ENCODE measurements at places on chromosomes 3 and 15. TPM values are rescaled to one million over a fixed set of nuclear protein-coding genes. Genes with fewer than 3 reads are reported as not detected.

DNA sequence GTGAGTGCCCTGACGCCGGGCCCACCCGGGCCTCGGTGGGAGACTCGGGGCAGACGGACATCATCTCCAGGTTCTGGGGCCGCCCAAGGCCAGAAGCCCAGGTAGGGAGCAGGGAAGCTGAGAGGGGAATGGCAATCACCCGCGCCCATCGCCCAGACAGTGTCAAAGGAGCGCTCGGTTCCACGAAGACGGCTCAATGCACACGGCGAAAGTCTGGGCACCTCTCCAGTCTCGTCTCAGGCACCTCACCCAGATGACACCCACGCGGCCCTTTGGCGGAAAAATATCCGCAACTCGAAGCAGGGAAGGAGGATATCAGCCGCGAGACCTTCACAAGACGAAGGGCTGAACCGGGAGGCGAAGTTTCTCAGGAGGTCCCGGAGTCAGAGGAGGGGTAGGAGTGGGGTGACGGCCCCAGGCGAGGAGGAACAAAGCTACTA is 916 bp downstream of the IL17RD start:
- DNase-seq: no peak

DNA sequence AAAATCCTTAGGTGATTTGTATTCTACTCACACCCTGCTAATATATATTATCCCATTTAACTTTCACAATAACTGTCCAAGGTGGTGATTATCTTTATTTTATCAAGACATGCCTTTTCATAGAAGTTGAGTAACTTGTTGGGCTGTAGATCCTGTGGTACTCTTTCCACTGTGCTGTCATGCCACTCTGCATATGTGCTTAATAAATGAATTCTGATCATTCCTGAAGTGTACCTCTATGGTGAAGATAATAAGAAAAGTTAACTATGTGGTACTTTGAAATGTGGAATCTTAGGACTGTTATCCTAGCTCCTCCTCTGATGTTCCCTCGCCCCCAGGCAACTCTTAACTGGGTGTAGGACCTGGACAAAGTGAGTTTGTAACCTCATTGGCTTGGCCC is 5.2 kb downstream of the SNRK start:
- DNase-seq: no peak

- no peak for DNase-seq
Observed at GRCh38 chr3:147449669-147450068, 40.5 kb downstream of the ZIC1 start.

DNA sequence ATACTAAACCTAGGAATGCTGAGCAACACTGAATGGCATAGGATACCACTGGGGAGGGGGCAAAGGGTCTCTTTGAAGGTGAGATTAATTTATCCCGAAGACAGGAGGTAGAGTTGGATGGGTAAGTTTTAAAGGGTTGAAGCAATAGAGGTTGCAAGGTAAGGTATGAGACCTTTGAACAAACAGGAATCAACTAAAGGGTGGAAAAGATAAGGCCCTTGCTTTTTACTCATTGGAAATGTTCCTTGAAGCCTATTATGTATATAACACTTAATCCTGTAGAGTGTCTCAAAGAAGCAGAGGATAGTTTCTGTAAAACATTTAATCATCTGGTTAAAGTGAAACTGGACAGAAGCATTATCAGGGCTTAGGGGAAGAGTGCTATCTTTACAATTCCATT is 5.7 kb downstream of the ABHD5 start:
- DNase-seq: no peak

GRCh38 chr3:196166741-196167140 is 44.5 kb downstream of the ZDHHC19 start:
- DNase-seq: no peak

- no peak for DNase-seq
Observed at GRCh38 chr3:39590806-39591205, 123.3 kb downstream of the MOBP start.

DNA sequence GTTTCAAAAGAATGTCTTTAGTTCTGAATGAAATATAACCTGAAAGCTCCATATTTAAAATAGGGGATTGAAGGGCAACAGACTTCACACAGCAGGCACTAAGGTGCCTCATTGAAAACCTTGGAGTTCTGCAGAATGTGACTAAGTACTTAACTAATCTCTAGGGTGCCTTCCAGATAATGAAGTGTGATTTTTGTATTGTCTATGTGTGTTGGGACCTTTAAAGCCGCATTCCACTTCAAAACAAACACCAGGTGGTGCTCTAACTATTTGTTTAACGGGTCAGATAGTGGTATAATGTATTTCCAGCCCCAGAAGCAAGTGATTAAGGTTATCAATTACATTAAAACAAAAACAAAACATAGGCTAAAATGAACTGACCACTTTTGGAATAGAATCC is 28.0 kb downstream of the TFG start:
- no peak for DNase-seq

DNA sequence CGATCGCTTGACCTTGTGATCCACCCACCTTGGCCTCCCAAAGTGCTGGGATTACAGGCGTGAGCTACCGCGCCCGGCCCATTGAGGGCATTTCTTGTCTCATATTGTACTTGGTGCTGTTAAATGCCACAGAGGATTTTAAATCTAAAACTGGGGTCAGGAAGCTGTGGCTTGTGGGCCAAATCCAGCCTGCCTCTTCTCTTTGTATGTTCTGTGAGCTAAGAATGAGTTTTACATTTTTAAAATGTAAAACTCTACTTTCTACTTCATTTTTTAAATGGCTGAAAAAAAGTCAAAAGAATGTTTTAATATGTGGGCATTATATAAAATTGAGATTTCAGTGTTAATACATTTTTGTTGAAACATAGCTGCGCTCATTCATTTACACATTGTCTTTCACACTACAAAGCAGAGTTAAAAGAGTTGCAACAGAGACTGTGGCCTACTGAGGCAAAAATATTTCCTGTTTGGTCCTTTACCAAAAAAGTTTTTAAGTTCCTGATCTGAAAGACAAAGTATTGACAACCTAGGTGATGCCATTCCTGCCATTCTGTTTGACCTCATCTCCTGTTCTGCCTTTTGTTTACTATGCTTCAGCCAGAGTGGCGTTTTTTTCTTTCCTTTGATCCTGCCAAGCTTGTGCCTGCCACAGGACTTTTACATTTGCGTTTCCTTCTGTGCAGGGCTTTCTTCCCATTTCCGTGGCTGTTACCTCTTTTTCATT is 50.4 kb downstream of the PDCD6IP start:
- no peak for DNase-seq

DNA sequence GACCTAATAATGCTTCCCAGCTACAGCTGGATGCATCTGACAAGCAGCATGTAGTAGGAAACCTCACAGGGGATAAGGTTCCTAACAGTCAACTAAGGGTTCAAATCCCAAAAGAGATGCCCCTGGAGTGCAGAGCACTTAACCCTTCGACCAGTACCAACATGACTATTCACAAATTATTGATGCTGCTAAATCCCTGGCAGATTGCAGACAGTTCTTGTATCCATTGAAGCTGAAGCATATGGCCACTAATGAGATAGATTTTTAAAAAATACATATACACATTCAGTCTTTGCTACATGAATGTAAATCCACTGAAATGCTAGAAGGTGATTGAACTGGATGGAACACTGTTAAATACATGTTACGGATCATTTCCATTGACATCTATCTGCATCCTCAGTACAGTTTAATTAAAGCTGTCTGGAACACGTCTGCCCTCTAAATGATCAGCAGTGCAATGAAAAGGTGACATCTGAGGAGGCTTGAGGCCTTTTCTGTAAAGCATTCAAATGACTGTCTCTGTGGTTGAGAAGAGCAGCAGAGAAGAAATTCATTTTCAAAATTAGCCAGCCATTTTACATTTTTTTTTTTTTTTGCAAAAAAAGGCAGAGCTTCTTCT is 19.5 kb upstream of the NANOGP8 start:
- no peak for DNase-seq

GRCh38 chr3:47347217-47347801 is 33.5 kb upstream of the PTPN23 start:
- DNase-seq: no peak

DNA sequence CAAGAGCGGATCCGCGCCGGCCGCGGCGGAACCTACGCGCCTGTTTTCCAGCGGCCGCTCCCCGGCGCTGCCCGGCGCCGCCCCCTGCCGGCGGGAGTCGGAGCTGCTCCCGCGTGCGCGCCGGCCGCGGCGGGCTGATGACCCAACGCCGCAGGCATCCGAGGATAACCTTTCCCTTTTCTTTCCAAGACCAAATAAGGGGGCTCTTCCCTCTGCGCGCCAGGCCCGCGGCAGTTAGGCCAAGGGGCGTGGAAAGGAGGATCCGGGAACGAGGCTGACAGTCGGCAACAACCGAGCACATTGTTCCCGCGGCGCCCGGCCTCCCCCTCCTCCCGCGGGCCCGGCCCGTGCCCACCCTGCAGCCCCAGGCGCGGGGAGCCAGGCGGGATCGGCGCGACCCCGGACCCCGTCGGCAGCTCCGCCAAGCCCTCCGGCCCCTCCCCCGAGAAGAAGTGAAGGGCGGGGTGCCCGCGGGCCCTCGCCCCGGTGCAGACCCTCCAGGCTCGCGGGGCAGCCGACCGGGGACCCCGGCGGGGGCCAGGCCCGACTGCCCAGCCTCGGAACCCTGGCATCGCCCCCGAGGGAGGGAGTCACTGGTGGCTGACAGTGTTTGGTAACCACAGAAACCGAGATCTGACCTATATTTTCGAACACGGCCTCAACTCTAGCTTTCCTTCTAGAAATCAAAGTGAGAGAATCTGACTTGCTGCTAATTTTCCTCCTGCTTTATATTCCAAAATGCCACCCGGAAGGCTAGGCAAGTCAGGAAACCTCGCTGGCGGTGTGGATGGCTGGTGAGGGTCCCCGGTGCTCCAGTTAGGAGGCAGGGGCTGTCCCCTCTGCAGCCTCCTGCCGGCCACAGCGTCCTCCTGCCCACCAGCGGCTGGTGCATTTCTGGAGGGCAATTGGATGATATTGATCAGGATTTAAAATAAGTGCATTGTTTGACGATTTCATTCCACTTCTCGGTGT is 45.6 kb upstream of the SYNM start:
- no peak for DNase-seq

DNA sequence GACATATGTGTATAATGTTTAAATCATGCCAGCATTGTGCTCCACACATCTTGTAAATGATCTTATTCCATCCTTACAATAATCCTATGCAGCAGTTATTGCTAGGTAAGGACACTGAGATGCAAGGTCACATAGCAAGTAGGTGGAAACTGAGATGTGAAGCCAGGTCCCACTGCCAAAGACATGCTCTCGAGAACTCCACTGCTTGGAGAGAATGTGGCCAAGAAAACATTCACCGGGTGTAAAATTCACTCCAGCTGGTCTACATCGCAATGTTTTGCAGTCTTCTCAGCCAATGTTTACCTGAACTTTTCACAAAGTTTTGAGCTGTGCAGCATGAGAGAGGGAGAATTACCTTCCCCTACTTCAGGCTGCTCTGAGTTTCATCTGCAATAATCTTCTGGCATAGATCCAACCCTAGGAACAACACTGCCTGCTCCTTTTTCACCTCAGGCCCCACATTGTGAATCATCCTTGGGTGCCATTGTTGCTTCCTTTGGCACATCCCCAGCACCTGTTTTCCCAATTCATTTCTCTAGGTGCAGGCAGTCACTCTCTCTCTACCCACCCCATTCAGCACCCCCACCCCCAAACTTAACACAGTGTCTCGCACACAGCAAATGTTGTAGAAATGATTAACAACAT is 53.5 kb upstream of the PRTG start:
- DNase-seq: no peak

GOLGA8T gene
- not detected for total RNA-seq

GNL3 gene
- total RNA-seq: 128 TPM

COLQ gene
- total RNA-seq: 0.14 TPM

CLEC3B gene
- not detected for total RNA-seq

Data from epithelial cell of proximal tubule (primary cell).